ENCODE measurements at places on chromosomes 2 and 18.
A peak's percentile ranks its signal among the peaks of the same experiment; 100 is the strongest.

GRCh38 chr2:131966256-131966655 lies 195.5 kb downstream of the ANKRD30BL start:
- DNase-seq: no peak

- no peak for DNase-seq
Measured at GRCh38 chr2:240611601-240612210, 13.6 kb upstream of the GPR35 start.

GRCh38 chr2:126986631-126987187 lies 88.0 kb downstream of the TEX51 start:
- no peak for DNase-seq

GRCh38 chr18:43525169-43525568 lies 247.9 kb upstream of the SYT4 start:
- DNase-seq: no peak

- DNase-seq: peak; percentile 96
Measured at GRCh38 chr2:186575302-186575701, 14.6 kb upstream of the ITGAV start.

DNA sequence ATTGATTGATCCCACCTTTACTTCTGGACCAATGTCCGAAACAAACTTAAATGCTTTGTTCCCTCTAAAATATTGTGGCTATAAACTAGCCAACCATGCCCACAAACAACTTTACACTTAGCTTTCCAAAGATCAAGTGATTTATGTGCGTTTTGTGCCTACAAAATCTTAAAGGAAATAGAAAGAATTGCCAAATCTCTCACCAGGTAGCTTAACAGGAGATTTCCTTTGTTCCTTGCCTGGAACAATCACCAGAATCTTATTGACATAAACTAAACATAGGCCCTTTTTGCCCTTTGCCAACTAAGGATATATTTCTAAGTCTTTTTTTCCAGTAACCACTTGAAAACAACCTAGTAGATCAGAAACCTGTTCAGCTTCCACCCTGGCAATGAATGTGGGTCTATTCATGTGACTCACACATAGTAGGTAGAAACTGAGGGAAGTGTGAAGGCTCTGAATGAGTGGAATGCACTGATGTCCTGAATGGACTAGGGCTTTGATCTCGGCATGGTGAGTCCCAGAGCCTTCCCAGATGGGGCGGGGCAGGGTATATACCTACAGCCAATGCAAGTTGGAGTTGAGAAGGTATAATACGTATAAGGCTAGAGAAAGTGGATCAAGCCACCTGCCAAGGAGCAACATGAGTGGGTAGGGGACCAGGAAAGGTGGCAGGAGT lies 94.6 kb upstream of the PPP1CB start:
- DNase-seq: no peak

GRCh38 chr18:10139783-10140410 lies 226.1 kb downstream of the VAPA start:
- peak; percentile 63 for DNase-seq

DNA sequence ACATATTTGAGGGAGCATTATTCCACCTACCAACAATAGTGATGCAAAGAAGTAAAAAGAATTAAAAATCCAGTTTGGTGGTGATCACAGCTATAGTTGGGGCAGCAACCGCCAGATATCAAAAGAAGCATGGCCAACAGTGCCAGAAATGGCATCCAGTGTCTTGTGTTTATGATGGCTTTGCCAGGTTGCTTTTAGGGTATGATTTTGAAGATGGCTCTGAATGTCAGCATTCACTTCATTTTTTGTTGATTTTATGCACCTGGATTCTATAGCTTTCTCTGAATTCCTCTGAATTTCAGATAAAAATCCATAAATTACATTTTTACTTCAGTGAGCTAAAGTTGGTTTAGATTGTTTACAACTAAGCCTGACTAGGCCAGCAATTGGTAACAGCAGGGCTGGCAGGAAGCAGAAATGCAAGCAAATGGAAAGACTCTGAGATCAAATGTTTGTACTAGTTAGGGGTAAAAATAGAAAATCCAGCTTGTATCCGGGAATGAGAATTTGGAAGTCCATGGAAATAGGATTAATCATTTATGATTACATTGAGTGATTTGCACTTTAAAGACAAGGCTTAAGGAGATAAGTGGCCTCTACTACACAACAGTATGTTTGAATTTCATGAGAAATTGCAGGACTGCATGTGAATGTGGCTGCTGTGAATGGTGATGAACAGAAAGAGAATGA lies 40.4 kb downstream of the COL3A1 start:
- no peak for DNase-seq

- no peak for DNase-seq
Measured at GRCh38 chr2:60290509-60290908, 262.9 kb downstream of the BCL11A start.

DNA sequence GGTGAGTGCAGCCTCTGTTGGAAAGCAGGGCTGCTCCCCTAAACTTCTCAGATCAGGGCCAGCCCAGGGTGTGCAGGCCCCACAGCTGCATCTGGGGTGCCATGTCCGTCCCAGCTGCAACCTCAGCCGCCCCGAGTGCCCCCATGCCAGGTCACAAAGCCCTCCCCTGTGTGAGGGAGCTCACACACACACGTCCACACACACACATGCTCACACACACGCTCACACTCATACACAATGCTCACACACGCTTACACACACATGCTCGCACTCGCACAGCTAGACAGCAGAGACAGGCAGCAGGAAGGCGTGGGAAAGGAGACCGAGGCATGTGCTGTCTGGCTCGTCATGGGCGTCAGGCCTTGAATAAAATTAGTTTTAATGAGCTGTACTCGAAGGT lies 55.4 kb downstream of the ADI1 start:
- no peak for DNase-seq
